ENCODE measurements at places on chromosomes 13 and 19.

GRCh38 chr13:113408562-113408961 lies 44.6 kb upstream of the GRTP1 start:
- DNase-seq, result no peak

- DNase-seq, result no peak
Measured at GRCh38 chr13:24361113-24361512, 51.7 kb downstream of the C1QTNF9 start.

- DNase-seq, result no peak
Measured at GRCh38 chr13:105446197-105446596, 1089.3 kb downstream of the EFNB2 start.

- DNase-seq, result no peak
Measured at GRCh38 chr13:99285432-99286182, 21.6 kb downstream of the GPR183 start.

DNA sequence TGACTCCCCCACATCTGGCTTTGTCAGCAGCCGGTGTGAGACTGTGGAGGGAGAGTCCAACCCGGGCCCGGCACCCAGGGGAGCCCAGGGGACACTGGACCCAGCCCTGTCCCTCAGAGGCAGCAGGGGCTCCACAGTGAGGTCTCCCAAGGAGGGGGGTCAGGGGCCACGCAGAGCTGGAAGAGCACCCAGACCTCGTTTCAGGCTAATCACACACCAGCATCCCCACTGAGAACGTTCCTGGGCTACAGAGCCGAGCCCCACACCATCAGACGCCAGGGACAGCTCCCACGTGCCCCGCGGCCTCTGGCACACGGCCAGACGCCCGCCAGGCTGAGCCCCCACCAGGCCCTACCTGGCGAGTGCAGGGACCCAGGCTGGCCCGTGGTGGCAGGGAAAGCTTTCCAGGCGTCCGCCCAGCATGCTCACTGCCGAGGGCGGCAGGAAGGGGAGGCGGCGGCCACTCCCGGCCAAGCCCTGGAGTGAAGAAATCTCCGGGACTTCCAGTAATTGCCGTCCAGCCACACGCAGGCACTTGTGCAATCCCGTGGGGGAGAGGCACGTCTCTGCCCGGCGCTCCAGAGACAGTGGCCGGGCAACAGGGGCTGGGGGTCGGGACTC lies 19.2 kb downstream of the SBNO2 start:
- DNase-seq, result no peak

DNA sequence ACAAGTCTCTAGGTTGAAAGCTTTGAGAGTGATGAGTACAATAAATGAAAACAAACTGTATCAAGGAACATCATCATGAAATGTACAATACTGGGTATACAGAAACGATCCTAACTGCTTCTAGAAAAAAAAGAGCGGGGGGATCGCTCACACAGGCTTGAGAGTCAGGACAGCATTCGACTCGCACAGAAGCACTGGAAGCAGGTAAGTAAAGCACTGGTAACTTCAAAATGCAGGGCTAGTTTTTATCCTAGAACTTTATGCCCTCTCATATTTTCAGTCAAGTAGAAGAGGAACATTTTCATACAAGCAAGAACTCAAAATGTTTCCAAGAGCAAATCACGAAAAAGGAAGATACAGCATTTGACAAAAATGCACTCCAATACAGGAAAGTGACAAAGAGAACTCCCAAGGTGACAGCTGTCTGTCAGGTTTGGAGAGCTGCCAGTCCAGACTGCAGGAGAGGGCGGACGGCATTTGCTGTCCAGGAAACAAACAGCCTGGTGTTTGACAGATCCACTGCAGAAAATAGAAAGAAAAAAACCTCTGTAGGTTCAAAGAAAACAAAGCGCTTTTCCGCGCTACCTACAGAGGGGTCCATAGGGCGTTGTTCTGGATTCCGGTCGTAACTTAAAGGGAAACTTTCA lies 58.2 kb upstream of the XPO4 start:
- no peak for DNase-seq

DNA sequence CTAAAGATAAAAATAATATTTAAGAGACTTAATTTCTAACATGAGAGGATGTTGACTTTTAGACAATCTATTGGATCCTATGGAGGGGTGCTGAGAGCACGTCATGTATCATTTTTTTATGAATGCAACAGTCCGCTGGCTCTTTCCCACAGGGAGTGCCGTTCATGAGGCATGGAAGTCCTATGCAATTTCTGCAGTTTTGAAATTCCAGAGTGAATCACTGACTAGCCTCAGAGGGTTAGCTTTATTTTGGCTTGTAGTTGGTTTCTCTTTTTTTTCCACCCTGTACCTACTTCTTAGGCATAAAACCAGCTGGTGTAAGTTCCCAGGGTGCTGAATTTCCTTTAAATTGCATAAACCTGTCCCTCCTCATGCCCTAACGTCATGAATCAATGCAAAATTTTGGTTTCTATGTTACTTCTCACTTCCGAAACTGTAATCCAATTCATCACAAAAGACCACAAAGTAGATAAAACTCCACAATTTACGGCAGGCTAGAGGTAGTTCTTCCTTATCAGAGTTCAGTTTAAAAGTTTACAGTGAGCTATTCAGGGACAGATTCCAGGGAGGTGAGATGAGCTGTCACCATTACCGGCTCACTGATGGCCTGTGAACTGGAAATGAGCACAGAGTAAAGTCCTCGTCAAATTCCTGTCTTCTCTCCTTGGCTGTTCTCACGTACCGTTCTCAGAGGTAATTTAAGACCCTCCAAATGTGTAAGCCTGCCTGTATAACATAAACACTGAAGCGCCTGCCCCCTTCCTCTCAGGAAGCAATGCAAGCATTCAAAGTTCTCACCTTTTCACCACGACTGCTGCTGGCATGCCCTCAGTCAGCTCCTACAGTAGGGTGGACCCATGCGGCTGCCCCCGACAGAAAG lies 216.6 kb upstream of the SLC10A2 start:
- peak; percentile 63 for DNase-seq

GRCh38 chr19:40177286-40178070 lies 13.7 kb upstream of the MAP3K10 start:
- no peak for DNase-seq

DNA sequence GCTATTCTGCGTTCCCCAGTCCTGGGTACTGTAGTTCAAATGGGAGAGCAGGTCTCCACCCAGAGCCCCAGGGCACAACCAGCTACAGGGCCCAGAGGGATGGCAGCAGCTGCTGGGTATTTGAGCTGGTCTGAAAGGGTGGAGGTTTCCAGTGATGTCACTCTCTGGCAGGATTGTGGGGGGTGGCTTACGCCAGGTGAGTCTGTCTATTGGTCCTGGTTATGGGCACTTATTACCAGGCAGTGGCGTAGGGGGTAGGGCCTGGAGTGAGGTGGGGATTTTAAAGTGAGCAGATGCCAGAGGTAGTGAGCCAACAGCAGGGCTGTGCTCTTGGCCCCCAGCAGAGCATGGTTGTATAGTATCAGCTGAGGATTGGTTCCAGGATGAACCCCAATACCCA lies 6.2 kb downstream of the RPS19 start:
- DNase-seq, result no peak

DNA sequence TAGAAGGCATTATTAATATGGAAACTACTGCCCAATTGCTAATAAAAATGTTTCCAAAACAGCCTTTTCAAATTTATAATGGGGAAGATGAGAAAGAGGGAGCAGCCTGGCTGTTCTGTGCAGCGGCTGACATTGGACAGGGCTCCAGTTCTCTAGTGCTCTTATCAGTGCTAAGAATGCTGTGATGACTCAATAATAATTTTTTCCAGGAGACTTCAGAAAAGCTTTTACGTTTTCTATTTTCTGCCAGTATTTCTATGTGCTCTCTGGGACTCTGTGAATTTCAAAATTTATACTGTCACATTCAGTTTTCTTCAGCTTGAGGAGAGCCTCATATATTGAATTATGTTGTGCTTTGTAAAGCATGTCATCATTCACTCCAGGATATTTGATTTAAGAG lies 209.6 kb downstream of the VWA8 start:
- no peak for DNase-seq

GRCh38 chr13:98950705-98951104 lies 27.2 kb downstream of the DOCK9 start:
- DNase-seq, result no peak

GRCh38 chr19:13981021-13981420 lies 25.1 kb downstream of the RFX1 start:
- DNase-seq, result no peak

- peak; percentile 77 for DNase-seq
Measured at GRCh38 chr19:18939922-18940768, 872 bp downstream of the HOMER3 start.

DNA sequence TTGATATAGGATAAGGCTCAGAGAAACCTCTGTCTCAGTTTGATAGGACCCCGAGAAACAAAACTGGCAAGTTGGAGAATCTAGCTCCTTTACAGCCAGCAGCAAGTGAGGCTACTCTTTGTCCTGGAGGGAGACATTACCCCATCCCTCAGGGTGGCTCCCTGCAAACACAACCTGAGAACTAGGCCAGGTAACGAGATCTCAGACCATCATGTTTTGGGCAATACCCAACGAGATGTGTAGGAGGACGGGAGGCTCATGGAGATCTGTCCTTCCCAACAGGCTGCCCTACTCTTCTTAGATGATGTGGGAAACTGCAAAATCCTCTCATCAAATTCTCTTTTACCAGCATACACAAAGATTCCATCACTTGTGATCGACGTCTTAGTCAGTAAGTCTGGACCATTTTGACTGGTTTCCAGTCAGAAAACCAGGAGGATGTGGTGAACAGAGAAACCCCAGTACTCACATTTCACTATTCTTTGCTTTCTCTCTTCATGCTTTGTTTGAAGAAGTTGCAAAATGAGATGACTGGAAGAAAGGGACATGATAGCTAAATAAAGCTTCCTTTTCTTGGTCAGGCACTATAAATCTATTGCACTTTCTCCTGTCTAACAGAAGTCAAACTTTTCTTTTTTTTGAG lies 6.0 kb upstream of the CTU1 start:
- no peak for DNase-seq

DNA sequence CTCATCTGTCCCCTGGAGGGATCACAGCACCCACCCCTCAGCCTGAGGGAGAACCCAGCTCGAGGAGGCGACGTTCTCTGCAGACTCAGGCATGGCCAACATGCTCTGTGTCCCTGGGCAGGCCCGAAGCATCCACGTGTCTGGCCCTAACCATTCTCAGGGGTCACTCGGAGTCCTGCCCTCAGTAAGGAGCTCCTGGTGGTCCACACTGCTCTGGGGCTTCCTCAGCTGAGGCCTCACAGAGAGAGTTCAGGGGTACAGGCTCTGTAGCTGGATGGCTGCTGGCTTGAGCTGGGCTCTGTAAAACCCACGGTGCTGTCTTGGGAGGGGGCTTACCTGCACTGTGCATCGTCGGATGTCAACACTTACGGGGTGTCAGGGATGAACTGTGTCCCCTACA lies 4.4 kb upstream of the SIGLEC8 start:
- no peak for DNase-seq

DNA sequence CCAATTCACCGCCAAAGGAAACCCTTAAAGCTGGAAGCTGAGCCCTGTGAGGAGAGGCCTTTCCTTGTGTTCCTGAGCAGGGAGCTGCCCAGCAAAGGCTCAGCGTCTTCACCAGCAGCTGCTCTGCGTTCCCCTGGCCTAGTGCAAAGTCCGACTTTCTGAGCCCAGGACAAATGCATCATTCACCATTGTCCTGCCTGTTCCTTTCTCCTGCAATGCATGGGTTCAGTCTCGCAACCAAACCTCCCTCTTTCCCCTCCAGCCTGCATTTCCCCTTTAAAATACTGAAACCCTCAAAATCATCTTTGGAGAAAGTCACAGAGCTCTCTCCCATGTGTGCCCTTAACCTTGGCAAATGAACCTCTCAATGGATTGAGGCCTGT lies 12.9 kb upstream of the TMEM255B start:
- no peak for DNase-seq

DNA sequence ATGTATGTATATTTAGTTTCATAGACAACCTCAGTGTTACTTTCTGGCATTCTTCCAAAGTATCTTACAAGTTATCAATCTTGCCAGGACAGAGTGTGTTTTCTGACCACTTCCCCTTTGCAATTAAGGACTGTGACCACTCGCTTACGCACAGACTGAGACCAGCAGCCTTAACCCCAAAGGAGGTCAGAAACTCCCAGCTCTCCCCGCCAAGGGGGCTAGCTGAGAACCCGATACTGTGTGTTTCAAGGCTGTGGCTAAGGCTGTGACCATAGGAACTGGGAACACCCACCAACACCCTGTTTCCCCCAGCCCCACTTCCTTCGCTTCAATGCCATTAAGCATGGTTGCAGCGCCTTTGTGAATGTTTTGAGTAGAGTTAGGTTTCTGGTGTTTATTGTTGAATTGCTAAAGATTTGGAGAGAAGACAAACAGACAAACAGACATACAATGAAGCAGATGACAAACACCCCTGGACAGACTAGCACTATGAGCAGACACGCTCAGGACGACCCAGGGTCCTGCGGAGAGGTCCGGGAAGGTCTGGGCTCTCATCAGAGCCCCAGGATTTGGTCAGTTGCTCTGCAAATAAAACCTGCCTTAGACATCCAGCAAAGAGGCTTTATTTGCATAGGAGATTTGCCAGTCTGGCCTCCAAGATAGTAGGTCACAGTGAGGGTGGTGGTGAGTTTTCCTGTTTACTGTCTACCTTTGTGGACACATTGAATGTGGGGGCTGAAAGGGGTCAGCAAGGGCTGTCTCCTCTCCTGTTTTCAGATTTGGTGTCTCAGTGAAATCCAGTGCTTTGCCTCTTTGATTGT lies 25.0 kb upstream of the TNFSF11 start:
- peak; percentile 28 for DNase-seq

DNA sequence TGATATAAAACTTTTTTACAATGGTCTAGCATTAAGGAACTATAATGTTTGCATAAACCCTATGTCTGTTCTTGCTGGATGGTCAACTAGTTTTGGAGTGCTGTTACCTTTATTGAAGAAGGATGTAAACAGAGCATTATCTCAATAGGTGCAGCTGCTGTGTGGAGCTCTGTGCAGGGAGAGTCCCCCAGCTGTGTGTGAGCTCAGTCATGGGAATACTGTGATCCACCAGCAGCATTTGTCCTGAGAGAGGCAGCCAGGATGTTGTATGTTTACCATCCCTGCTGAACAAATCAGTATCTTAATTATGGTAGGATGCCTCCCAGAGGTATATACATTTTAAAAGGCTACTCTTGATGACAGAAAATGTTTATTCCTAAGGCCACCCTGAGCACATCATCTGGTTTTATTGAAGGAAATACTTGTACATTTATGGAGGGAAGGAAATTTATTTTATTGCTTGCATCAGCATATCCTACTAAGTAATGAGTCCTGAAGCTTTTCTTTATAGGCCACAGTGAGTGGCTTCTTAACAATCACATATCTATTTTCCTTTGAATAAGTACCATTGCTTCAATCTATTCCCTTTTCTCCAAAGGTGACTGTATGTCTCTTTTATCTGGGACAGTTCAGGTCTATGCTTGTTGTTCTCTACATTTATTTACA lies 11.7 kb downstream of the RAP2A start:
- DNase-seq, result no peak

- DNase-seq, result no peak
Measured at GRCh38 chr13:94595001-94595949, 677 bp downstream of the TGDS start.

- DNase-seq, result no peak
Measured at GRCh38 chr13:77384999-77385398, 58.1 kb upstream of the MYCBP2 start.

GRCh38 chr19:2246801-2247361 lies 2.2 kb upstream of the AMH start:
- DNase-seq, result no peak

All from left kidney (tissue), 8 donors.